Kidney capillary endothelial cell (primary cell): ENCODE measurements at places on chromosomes 7 and 10.

GRCh38 chr7:16347066-16347826 lies 74.1 kb downstream of the CRPPA start:
- DNase-seq: no peak

DNA sequence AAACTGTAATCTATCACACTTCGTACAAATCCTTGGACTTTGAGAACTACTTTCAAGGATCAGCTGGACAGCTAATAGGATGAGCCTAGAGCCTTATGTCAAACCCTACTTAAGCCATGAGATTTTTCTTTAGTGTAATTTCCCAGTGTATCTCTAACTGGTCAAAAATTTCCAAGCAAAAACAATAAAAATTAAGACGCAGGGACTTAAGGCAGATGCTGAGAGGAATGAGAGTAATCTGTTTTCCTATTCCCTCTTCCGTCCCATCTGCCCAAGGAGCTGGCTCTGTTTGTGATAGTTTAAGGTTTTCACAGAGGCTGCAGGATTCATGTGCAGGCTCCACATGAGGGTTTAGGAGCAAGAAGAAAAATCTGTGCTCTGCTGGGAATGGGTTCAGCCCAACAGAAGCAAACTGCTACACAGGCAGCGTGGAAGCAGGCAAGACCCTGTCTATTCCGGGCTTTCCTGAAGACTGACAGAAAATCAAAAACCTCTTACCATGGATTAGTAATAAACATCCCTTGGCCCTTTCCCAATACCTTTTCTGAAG lies 62.2 kb downstream of the ARMH3 start:
- DNase-seq: no peak

DNA sequence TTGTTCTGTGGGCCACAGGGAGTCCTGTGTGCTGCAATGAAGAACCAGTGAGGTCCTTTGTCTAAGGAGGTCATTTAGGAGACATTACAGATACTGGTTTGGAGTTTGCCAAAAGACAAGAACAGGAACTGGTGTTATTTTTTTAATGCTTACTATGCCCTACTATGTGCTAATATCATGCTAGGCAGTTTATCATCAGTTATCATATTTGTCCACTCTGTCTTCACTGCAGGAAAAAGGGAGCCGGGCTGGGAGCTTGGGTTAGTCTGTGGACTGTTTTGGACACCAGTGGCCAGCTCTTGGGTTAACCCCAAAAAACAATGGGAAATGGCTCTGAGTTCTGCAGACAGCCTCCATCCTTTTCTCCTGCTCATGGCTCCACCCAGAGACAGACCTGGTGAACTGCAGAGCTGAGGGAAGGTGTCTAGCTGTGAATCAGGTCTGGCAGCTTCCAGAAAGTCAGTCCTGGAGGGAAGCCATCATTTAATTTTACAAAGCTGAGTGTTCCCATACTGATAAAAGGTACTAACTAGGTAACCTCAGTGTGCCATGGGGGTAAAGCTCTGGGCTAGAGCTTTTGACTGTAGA lies 101.2 kb upstream of the ZNF746 start:
- DNase-seq: peak; percentile 46

DNA sequence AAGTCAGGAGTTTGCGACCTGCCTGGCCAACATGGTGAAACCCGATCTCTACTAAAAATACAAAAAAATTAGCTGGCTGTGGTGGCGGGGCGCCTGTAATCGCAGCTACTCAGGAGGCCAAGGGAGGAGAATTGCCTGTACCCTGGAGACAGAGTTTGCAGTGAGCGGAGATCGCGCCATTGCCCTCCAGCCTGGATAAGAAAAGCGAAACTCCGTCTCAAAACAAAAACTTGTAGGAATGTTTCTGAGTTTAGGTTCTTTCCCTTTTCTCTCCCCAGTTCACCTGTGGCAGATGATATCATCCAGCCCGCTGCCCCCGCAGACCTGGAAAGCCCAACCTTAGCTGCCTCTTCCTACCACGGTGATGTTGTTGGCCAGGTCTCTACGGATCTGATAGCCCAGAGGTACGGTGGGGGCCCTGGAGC lies 138.8 kb upstream of the BTBD16 start:
- no peak for DNase-seq

GRCh38 chr7:101410743-101411507 lies 48.2 kb downstream of the COL26A1 start:
- DNase-seq: peak; percentile 13
